ENCODE measurements at places on chromosomes 4 and X. TPM values are rescaled to one million over a fixed set of nuclear protein-coding genes. Genes with fewer than 3 reads are reported as not detected.

The TRIML2 gene
- polyA plus RNA-seq: 0.16 TPM

The ODAPH gene
- not detected for polyA plus RNA-seq

The SPANXN4 gene
- not detected for polyA plus RNA-seq

The MAGEA1 gene
- 51.0 TPM for polyA plus RNA-seq

The CYTL1 gene
- not detected for polyA plus RNA-seq

The PQBP1 gene
- polyA plus RNA-seq: 186 TPM

The MID2 gene
- polyA plus RNA-seq: not detected

The PABPC1L2A gene
- not detected for polyA plus RNA-seq
